ENCODE measurements at places on chromosomes 5 and 9.
A peak's percentile ranks its signal among the peaks of the same experiment; 100 is the strongest.

- DNase-seq = no peak
Measured at GRCh38 chr5:72855821-72856220, 39.4 kb downstream of the TNPO1 start.

GRCh38 chr5:109550077-109550476, 139.7 kb upstream of the MAN2A1 start:
- DNase-seq = no peak

- DNase-seq = no peak
Measured at GRCh38 chr5:2797160-2797559, 45.7 kb upstream of the IRX2 start.

DNA sequence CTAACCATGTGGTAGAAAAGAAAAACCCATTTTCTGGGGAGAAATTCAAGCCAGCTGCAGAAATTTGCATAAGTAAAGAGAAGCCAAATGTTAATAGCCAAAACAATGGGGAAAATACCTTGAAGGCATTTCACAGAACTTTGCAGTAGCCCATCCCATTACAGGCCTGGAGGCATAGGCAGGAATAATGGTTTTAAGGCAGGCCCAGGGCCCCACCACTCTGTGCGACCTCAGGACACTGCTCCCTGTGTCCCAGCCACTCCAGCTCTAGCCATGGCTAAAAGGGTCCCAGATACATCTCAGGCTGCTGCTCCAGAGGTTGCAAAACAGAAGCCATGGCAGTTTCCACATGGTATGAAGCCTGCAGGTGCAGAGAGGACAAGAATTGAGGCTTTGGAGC, 253.3 kb downstream of the CTNND2 start:
- no peak for DNase-seq

GRCh38 chr9:109707355-109707754, 72.6 kb upstream of the PALM2AKAP2 start:
- no peak for DNase-seq

GRCh38 chr5:106481374-106481773, 1189.4 kb downstream of the EFNA5 start:
- no peak for DNase-seq

DNA sequence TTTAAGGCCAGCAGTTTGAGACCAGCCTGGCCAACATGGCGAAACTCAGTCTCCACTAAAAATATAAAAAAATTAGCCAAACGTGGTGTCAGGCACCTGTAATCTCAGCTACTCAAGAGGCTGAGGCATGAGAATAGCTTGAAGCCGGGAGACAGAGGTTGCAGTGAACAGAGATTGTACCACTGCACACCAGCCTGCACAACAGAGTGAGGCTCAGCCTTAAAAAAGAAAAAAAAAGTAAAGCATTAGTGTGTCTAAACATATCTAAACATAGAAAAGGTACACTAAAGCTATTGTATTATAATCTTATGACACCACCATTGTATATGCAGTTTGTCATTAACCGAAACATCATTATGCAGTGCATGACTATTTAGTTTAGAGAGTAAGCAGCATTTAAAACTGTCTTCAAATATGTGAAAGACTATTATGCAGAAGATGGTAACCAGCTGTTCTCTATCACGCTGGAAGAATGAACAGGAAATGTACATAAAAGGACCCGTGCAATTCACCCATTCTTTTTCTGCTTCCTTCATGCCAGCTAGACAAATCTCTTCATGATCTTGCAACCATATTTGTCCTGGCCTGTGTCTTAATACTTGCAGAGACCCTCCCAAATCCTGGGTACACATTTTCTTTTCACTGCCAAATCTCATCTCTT, 58.6 kb downstream of the ITGA1 start:
- DNase-seq = no peak

DNA sequence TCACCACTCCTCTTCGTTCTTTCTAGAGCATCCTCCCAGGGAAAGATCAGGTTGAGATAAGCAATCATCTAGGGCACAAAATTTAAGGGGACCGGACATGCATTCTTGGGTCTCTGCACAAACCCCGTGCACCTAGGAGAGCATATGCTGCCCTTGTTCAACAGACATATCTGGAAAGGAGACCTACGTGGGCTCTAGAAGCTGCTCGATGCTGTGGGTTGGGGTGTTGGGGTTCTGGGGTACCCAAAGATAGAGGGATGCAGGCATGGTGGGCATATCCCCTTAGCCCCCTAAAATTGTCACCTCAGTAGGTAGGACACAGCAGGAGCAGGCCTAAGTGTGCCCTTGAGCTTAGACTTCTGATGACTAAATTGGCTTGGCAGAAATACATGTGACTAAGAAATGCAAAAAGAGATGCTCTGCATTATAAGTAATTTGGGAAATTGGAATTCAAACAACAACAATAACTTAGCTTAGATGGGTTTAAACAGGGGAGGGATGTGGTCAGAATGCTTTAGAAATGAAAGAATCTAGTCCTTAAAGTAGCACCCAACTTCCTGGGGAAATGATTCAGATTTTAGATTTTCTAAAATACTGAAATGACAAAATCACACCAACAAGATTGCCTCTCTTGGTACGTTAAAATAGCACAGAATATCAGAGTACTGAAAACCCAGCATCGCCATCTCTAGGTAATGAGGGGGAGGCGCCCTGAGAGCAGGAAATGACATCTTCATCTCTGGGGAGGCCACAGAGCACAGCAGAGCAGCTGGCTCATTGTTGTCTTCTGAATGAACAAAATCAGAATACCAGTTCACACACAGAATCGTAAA, 172.3 kb downstream of the GNA14 start:
- DNase-seq = peak; percentile 53

DNA sequence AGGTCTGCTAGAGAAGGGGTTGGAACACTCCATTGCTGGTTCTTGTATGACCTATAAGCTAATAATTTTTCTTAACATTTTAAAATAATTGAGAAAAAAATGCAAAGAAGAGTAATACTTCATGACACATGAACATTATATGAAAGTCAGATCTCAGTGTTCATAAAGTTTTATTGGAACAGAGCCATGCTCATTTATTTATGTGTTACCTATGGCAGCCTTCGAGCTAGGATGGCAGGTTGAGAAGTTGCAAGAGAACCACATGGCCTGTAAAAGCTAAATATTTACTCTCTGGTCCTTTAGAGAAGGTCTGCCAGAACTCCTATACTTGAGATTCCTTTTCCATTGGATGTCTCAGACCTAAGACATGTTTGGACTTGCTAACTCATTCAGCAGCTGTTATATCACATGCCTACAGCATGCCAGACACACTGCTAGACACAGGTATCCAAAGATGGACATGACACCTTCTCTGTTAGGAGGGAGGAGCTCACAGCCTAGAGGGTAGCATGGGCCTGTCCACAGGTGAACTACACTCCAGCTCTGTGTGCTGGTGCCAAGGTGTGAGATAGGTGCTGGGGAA, 304.3 kb downstream of the ARHGAP26 start:
- no peak for DNase-seq

- DNase-seq = no peak
Measured at GRCh38 chr9:106775960-106776359, 87.0 kb upstream of the ZNF462 start.

GRCh38 chr9:121950441-121950840, 142.7 kb downstream of the TTLL11 start:
- DNase-seq = no peak

DNA sequence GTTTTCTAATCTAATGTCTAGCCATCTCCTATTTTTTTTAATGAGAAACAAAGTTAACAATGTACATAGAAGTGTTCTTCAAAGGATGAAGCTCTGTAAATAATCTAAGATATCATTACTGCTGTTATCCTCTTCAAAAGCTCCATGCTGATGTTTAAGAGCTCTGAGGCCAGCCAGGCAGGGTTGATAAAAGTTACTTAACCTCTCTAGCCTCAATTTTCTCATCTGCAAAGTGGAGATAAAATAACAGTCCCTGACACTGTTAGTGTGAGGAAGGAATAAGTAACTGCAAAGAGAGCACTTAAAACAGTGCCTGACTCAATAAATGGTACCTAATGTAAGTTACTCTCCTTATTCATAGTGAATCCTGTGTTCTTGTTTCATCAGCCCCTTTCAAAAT, 60.1 kb downstream of the LHFPL2 start:
- DNase-seq = no peak

DNA sequence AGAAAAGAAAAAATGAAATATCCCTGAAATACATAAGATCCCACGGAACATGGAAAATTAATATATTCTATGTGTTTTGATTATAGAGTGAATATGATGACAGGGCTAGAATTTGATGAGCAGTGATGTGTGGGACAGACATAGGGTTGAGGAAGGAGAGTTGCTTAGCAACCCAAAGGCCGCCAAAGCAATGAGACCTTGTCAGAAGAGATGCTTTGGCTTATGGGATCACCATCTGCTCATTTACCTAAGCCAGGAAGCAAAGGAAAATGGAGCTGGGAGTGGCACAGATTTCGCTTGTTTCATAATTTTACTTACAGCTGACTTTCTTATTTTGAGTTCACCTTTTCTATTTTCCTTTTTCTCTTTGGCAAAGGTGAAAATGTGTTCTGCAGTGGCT, 20.9 kb upstream of the HAPLN1 start:
- DNase-seq = no peak

GRCh38 chr5:17381932-17382331, 116.1 kb upstream of the TAF11L2 start:
- DNase-seq = no peak

DNA sequence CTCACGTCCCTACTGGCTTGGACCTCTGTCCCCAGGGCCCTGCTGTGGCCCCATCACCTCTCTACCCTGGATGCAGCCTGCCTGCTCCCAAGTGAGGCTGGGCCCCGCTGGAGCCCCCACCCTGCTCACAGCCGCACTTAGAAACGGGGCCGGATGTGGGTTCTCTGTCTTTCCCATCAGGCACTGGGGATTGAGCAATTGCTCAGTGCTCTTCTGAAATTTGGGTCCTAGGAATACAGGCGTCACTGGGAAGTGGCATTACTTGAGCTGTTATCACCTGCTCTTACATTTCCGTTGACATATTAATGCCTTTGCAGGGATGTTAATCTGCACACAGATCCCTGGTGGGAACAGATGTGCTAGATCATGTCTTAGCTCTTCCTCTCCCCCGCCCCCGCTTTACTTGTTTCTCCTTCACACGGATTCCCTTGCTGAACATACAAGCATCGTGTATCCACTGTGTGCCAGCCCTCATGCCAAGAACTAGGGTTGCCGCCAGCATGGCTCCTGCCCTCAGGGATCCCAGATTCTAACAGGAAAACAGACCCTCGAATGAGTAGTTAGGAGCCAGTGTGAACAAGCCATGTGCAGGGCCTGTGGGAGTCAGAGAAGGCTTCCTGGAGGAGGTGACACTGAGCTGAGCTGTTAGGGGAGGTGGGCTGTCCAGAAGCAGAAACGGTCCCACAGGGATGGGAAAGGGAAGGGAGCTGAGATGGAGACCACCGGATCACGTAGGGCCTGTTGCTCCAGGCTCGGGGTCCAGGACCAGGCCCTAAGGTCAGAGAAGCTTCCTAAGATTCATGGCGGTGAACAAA, 65.1 kb downstream of the NEK6 start:
- DNase-seq = no peak

GRCh38 chr5:151007430-151008209, 12.8 kb upstream of the GPX3 start:
- DNase-seq = no peak

DNA sequence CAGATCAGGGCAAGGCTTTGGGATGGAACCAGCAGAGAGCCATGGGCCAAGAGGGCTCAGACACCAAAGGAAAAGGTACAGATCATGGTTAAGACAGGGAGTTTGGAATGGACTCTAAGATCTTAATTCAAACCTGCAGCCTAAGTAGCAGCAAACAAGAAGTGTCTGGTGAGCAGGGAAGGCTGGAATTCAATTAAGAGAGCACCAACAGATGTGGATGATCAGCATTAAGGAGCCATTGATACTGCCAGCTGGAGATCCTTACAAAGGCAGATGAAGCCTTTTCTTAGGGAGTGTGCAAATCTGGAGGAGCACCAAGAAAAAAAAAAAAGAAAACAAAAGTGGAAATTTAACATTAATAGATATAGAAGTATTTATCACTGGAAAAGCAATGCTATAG, 516.8 kb downstream of the RASEF start:
- no peak for DNase-seq

DNA sequence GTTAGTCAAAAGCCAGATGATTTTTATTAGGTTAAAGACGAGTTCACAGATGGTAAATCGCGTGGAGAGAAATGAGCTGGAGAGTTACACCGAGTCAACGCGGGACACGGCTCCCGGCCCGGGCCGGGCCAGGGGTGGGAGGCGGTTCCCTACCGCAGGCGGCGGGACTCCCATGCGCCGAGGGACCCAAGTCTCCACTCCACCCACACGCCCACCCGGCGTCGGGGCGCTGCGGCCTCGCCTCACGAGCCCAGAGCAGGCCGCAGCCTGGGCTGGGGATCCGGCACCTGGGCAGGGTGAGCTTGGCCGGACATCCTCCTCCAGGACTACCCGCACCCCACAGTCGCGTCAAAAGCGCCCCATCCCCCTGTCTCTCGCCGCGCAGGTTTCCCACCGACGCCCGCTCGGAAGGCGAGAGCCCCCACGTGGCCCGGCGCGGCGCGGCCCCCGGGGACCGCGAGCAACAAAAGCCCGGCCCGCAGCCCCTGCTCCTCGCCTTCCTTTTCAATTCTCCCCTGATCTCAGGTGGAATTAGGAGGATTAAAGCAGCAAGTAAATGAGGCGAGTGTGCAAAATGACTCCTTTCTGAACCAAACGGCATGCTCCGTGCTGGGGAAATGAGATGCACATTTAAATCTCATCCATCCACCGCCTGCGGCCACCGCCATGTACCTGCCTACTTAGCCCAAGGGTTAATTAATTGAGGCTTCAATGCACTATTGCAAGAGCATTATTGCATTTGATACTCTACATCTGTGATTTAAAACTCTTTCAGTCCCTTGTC, 196.5 kb upstream of the TBCA start:
- DNase-seq = peak; percentile 41

DNA sequence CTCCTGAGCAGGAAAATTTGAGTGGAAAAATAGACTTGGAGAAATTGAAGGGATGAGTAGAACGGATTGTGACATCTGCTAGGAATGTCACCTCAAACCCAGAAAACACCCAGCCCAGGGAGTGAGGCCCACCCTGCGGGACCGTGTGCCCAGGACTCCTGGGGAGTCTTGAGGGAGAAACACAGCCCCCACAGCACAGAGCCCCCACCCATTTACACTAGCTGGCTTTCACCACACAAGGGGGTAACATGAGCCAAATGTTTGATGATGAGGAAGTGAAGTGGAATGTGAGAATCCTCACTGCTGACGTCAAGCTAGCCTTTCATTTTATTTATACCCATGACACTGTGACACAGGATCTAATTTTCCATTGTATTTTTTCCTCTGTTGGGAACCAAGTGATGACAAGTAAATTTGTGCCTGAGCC, 42.8 kb upstream of the PDE8B start:
- DNase-seq = no peak

DNA sequence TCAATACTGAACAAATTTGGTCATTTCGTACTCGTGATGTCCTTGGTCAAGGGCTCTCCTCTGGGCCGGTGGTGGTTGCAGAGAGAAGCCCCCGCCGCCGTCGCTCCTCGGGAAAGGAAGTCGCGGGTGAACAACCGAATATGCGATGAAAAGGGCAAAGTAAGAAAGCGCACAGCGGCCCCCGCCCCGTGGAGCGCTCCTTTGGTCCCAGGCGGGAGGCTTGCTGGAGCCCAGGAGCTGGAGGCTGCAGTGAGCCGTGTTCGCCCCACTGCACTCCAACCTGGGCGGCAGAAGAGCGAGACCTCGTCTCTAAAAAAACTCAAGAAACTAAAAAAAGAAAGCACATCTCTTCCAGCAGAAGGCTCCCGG, 108.4 kb upstream of the LARP1 start:
- no peak for DNase-seq
